ENCODE measurements at places on chromosomes 5 and 9. TPM values are rescaled to one million over a fixed set of nuclear protein-coding genes. Genes with fewer than 3 reads are reported as not detected.

GRCh38 chr5:923281-923873 is 30.7 kb downstream of the TRIP13 start:
- peak; percentile 79 for DNase-seq

Gene UNC5A
- polyA plus RNA-seq = 1.0 TPM

DNA sequence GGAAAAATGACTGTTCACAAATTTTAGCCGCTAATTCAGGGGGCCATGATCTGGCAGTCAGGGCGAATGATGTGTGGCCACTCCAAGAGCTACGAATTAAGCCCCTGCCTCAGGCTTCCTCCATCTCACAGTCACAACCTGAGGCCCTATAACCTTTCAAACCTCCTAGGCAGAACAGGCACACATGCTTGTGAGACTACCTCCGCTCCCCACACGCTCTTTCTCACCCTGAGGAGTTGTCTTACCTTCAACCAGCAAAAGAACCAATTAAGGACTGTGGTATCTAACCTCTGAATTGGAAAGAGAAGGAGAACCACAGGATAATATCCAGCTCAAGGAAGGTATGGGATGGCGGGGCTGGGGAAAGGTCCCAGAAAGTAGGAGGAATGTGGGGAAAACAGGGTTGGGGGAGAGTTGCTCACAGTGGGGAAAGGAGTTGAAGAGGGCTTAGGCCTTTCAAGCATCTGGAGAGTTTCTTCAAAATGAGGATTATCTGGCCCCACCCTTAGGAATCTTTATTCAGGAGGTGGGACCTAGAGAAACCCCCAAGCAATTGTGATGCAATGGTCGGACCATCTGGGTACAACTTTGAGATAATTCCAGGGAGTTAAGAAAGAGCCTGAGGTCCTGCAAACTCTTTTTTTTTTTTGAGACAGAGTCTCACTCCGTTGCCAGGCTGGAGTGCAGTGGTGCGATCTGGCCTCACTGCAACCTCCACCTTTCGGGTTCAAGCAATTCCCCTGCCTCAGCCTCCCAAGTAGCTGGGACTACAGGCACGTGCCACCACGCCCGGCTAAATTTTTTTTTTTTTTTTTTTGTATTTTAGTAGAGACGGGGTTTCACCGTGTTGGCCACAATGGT is 5.5 kb downstream of the PCDH1 start:
- DNase-seq = peak; percentile 3

DNA sequence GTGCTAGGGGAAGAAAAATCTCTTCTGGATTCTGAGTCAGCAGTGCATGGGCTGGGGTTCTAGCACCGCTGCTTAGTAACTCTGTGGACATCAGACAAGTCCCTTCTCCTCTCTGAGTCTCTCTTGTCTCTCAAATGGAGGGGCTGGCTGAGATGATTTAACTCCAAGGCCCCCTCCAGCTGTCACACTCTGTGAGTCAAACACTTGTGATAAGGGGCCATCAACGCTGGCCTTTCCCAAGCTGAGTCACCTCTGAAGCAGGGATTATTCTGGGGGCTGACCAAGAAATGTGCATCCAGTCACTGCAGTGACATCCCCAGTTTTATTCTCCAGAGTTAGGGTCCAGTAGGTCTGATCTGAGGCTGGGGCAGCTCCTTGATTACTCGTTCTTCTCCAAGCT is 110.4 kb upstream of the ZNF462 start:
- DNase-seq = no peak

- peak; percentile 48 for DNase-seq
These were observed 52.3 kb downstream of the CAST start for GRCh38 chr5:96714450-96714849.

DNA sequence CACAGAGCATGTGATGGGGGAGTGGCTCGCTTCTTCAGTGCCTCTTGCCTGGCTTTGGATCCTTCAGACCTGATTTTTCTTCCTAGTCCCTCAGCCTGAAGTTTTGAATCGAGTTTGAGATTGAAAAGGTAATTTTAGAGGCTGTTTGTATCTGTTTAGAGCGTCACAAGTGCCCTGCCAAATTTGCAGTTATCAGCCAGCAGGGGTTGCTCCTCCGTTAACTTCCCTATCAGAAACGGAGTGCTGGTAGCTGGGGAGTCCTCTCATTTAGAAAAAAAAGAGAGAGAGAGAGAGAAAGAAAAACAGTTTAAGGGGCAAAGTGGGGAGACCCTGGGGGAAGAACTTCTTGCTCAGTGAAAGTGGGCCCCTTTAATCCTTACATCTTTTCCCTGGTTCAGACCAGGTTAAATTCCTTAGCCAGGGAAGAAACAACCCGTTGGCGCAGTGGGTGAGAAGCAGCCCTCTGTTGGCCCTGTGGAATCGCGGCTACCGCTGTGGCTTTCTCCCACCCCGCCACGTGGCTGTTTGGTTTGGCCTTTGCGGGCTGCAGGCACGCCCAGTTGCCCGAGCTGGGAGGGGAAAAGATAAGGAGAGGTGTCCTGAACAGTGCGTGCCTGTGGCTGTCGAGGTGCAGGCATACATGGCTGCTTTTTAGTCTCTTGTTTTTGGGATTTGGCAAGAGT is 576.7 kb upstream of the ACO1 start:
- no peak for DNase-seq

Measured in large intestine (tissue), 12 donors.